Foreskin melanocyte (primary cell): ENCODE measurements at places on chromosomes 12 and 14.

DNA sequence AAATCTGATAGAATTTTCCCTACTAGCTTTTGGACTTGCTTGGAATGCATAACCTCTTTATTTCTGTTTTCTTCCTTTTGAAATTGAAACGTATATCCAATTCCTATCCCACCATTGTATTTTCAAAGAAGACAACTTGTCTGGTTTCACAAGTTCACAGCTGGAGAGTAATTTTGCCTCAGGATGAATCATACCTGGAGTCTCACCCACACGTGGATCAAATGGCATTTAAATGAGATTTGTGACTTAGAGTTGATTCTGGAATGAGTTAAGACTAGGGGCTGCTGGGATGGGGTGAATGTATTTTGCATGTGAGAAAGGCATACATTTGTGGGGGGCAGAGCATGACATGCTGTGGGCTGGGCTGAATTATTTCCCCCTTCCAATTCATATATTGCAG, 516.5 kb upstream of the MGAT4C start:
- DNase-seq: no peak

- no peak for DNase-seq
Measured at GRCh38 chr12:26101350-26101734, 23.5 kb downstream of the BHLHE41 start.

DNA sequence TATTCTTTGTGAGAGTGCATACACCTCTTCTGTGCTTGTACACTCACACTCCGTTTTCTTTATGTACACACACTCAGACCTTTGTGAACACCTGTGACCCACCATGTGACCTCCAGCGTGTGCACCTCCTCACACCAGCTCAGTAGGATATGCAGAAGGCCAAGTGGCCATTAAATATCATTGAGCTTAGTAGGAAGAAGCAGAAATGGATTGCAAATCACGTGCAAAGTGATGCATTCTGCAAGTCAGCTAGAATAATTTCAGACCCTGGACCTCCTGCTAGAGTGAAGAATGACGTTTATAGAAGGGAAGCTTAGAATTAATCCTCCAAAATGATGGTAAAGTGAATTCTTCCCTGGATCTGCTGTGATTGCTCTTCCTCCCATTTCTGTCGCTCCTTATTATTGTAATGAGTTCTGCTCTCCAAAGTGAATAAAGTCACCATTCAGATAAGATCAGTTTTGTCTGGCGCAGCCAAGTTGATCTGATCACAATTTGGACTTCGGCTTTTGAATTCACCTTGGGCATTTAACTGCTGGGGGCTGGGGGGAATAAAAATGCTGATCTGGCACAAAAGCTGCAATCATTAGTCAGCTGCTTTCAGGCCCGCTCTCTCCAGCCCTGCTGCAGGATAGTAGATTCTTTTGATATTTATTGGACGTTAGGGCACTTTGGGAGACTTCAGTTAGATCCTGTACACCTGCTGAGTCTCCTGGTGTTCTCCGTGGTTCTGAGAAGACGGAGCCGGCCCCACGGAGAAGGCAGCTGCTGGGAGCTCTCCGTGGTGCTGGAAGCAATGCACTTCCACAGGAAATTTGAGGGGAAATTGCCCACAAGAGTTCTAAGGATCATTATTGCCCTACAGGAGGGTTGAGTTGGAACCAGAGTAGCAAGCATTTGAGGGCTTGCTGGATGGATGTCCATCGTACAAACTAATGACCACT, 12.4 kb upstream of the NRXN3 start:
- DNase-seq: no peak

GRCh38 chr14:100605706-100606686, 18.8 kb upstream of the BEGAIN start:
- no peak for DNase-seq

DNA sequence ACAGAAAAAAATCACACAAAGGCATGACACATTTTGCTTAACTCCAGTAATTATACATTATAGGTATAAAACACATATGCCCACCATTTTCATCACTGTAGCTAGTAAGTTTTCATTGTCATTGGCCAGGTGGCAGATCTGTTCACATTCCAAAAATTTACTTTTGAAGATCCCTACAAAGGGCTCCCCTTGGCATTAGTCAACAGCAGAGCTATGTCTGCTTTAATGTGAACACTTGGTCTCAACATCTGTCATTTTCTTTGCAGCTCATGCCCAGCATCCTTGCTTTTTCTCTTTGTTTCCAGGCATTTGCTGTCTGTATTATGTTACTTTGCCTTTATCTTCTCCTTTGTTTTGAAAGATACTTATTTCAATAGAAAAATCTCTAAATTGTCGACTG, 519.1 kb upstream of the FOXG1 start:
- no peak for DNase-seq

GRCh38 chr14:31268216-31268615, 60.6 kb upstream of the HECTD1 start:
- peak; percentile 98 for DNase-seq

- no peak for DNase-seq
Measured at GRCh38 chr12:26938701-26939062, 412 bp downstream of the FGFR1OP2 start.

DNA sequence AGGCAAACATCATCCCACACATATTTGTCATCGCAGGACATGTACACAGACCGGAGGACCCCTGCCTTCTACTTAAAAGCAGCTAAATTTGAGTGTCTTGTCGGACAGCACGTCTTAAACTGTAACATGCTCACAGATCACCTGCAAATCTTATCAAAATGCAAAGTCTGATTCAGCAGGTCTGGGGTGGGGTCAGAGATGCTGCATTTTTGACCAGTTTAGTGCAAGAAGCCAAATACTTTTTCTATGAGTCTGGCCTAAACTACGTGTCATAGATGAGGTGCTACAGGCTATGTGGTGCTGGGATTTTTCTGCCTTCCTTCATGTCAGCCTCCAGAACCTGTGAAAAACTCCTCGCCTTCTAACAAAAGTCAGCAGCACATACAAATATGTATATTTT, 178.8 kb upstream of the LHX5 start:
- no peak for DNase-seq

DNA sequence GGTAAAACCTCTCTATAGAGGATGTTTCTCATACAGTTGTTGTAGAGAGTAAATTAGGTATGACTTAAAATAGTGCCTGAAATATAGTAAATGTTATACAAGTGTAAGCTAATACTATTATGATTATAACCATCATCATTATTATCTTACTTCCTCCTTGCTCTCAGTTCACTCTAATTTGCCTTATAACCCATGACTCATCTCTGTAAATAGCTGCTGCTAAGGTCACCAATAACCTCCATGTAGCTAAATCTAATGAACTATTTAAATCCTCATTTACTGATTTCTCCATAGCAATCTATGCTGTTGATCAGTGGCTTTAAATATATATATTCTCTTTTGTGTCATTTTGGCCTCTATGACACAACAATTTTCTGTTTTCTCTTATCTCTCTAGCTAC, 109.6 kb downstream of the RMST start:
- no peak for DNase-seq

GRCh38 chr14:104424406-104425072, 155.0 kb upstream of the C14orf180 start:
- DNase-seq: no peak

DNA sequence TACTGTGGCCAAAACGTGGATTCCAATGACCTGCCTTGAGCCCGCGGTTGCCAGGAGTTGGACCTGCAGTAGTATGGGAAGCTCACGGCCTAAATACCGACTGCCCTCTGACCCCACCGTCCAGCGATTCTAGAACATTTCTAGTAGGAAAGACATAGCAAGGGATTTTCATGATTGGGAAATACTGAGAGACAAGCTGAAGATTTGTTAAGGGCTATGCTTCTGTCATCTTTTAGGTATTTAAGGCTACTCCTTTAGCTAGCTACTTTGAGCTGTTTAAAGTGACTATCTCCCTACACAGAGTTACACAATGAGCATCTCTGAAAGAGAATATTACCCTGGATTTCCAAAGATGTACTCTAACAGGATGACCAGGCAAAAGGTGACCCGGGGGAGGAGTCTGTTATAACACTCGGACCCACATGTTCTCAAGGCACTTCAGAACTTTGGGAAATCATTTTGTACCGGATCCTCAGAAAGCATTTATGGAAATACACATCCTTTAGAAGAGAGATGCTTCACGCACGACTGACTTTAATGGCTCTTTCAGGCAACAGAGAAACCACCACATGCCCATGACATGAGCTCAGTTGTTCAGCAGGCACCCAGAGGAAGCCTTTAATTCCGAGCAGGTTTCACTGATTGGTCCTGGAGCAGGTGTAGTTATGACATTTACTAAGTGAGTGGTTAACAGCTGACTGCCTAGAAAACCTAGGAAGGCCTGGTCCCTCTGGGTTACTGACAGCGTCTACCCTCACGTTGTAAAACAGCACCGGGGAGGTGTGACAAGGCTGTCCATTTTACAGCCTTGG, 4.2 kb downstream of the BAG5 start:
- no peak for DNase-seq

DNA sequence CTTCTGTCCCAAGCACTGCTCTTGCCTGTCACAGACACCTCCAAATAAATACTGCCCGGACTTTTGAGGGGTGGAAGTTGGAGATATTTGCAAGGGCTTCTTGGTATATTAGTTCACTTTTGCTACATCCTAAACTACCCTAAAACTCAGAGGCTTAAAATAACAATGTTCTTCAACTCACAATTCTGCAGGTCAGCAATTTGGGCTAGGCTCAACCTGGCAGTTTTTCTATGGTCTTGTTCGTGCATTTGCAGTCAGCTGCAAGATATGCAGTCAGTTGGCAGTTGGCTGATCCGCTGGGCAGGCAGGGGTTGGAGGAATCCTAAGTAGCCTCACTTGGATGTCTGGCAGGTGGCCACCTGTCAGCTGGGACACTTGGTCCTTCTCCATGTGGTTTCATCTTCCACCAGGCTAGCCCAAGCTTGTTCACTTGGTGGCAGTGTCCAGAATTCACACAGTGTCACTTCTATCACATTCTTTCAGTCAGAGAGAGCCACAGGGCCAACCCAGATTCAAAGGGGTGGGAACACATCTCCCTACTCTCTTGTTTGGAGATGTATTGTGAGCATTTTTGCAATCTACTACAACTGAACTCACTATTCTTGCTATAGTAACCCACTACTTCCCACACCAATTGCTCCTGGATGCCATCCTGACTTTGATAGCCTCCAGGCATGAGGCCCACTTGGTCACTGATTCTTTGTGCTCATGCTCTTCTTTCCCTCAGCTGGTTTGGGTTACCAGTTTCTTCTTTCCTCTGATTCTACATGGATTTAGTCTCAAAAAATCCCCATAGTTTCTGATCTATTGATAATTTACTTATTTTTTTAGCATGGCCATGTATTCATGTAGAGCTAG, 27.8 kb upstream of the CAPRIN2 start:
- DNase-seq: no peak

DNA sequence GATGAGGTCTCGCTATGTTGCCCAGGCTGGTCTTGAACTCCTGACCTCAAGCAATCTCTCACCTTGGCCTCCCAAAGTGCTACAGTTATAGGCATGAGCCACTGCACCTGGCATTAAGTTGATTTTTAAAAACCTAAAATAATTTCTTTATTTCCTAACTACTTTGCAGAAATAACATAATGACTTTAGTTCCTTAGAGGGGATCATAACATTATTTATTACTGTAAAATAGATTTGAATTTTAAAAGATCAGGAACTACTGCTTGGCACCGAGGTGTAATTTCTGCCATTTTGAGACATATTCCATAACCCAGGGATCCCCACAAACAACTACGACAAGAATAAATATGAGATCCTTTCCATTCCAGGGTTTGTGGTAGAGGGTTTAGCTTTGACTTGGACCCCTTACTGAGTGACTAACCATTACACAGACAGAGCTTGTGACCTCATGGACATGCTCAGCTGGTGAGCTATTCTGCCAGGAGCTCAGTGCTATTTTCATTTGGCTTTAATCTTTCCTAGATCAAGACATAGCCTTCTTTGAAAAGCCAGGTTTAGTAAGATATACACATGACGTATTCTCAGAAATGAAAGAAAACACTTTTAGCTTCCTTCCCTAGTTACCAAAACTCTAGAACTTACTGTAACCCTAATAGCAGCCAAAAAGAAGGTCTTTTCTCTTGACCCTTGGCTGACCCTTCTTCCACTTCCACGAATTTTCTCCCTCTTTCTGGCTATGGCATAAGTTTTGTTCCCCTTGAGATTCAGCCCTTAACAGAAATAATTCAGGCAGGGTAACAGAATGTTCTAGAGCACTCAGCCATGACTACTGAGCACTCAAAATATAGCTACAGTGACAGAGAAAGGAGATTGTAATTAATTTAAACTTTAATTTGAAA, 75.1 kb upstream of the NUDT4 start:
- no peak for DNase-seq

- DNase-seq: no peak
Measured at GRCh38 chr14:57461777-57462320, 31.8 kb downstream of the CCDC198 start.

DNA sequence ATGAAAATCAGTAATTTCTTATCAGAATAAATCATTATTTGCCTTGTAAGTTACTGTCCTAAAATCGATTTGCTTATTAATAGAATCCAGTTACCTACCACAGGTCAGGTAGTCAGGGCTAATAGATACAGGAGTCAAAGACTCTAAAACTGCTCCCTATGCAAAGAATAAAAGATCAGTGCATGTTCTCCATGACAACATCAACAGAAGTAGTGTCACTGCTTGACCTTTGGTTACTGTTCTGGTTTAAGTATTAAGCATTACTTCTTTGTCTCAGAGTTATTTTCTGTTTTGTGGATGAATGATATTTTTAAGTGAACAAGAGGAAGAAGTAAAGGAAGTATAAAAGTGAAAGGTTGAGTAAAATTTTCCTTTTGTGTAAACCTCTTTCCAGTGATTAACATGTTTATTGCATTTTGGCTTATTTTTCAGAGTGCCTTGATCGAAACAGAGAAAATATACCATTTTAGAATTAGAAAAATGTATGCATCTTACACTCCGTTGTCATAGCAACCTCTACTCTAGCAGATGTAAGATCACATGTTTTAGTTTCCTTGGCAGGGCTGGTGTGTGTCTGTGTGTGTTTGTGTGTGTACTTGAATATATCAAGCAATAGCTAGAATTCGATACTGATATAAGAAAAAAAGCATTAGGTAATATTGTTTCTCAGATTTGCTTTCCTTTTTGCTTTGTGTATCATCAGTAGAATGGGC, 44.7 kb downstream of the ABCD2 start:
- DNase-seq: no peak

DNA sequence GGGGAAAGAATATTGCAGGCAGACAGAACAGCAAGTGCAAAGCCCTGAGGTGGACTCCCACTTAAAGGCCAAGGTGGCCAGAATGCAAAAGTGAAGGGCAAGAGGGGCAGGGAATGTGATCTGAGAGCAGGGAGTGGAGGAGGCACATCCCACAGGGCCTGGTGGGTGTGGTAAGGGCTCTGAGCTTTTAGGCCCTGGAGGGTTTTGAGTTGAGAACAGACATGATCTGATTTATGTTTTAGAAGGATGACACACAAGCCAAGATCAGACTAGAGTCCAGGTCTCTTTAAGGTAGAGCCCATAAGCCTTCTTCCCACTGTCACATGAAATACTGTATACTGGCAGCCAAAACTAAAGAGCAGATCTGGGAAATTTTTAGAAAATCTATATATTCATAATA, 162.5 kb downstream of the SLC38A4 start:
- DNase-seq: no peak

- DNase-seq: no peak
Measured at GRCh38 chr14:20692116-20692751, 3.7 kb downstream of the ANG start.

- DNase-seq: no peak
Measured at GRCh38 chr14:21923820-21924219, 250.2 kb upstream of the OR4E1 start.
